ENCODE measurements at places on chromosomes 2 and 18.

DNA sequence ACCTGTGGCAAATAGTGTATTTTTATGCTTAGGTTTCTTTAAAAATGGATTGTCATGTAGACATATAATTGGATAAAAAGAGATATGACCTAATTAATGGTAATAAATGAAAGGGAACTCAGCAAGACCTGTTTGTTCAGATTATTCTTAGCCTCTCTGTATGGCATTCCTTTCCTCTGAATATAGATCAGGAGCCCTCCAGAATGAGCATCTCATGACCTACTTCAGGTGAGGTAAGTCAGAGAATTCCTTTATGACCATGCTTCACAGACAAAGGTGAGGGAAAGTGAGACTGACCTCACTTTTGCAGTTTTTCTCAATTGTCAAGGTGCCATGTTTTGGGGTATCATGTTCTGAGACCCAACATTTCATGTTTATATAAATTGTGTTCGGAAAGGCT, 1744.3 kb upstream of the PIK3C3 start:
- no peak for DNase-seq

DNA sequence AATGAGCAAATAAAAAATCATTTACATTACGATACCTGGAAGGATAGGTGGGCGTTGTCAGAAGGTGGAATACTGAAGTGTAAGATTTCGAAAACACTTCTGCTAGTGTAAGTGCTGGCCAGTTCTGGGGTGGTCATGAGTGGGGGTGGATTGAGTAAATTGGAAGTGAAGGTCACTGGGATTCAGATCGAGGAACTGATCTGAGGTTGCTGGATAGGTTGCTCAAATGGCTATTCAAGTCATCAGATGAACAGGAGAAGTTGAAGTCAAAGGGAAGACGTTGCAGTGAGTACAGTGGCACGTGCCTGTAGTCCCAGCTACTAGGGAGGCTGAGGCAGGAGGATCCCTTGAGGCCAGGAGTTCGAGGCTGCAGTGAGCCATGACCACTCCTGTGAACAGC, 95.7 kb downstream of the MALT1 start:
- no peak for DNase-seq

- no peak for DNase-seq
Observed at GRCh38 chr2:74414881-74415761, 6.3 kb downstream of the C2orf81 start.

- DNase-seq: no peak
Observed at GRCh38 chr2:183224948-183225347, 100.7 kb downstream of the NUP35 start.

DNA sequence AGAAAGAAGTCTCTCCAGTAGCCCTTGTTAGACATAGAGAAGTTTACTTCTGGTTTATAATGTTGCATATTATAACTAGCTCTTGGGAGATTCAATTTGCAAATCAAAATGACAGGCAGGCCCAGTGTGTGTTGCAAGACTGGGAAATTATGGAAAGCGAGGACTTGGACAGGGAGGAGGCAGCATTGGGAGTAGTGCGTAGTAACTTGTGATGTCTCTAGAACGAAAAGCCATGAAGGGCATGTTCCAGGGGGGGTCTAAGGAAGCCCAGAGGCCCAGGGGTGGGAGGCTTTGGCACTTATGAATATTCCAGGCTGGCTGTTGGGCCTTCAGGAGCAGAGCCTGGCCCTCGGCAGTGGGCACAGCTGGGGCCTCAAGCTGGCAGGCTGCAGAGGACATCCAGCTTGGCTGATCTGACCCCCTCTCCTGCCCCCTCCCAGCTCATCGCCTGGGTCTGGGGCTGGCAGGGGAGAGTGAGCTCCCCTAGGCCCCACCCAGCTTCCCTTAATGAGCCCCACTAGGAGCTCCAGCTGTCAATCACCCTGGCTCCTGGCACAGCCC, 55.3 kb upstream of the TCF7L1 start:
- DNase-seq: no peak

GRCh38 chr18:42475157-42475556, 520.1 kb downstream of the PIK3C3 start:
- DNase-seq: no peak

DNA sequence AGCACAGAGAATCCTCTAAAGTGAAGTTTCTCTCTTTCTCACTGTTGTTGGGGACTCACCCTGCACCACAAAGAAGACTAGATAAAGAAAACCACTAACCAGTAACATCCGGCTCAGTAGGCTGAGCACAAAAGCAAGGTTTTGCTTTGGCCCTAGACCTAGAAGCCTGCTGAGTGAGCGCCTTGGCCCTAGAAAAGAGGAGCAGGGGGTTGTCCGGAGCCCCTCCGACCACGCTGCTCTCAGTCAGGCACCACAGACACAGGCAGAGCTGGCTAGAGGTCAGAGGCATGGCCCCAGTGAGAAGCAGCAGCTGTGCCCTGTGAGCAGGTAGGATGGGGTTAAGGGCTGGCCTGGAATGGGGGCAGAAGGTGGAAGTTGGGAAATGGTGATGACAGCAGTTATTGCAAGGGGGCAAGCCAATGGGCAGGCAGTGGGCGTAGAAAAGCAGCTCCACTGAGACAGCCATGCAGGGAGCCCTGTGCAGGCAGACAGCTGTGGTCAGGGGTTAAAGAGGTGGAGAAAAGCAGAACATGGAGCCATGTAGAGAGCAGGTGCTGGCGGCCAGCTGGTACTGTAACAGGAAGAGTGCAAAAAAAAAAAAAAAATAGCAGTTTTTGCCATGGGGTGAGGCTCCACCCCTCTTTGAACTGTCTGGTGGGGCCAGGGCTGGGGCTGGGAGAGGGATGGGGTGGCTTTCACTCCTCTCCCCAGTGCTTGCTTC, 36.9 kb upstream of the SLC14A1 start:
- DNase-seq: peak; percentile 36

- no peak for DNase-seq
Observed at GRCh38 chr18:9055185-9055584, 47.3 kb upstream of the NDUFV2 start.

DNA sequence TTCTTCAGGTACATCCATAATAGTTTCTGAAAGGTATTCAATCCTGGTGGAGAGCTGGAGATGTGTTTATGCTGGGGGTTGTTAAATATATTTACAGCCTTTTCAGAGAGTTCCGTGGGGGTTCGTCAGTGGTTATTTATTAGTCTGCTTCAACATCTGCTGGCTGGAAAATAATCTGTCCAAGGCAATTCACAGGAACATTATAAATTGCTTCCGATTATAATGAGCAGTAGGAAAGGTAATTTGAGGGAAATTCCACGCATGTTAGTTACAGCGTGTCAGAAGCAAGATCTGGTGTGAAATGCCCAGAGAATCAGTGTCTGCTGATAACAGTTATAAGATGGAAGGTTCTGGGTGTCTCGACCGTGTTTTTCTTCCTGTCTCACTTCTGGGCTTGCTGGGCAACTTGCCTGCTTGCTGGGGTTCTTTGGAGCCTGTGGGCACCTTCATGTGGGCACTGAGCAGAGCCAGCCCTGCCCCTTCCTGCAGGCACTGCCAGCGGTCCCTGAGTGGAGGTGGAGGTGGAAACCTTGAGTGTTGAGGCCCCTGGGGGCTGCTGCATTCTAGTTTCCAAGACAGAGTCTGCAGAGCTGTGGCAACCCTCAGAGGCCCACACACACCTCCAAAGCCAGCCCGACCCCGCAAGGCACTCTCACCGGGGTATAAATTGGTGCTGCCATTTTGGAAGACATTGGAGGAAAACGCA, 185.7 kb downstream of the FAM210A start:
- no peak for DNase-seq

GRCh38 chr2:147546109-147546508, 298.7 kb upstream of the ACVR2A start:
- no peak for DNase-seq

DNA sequence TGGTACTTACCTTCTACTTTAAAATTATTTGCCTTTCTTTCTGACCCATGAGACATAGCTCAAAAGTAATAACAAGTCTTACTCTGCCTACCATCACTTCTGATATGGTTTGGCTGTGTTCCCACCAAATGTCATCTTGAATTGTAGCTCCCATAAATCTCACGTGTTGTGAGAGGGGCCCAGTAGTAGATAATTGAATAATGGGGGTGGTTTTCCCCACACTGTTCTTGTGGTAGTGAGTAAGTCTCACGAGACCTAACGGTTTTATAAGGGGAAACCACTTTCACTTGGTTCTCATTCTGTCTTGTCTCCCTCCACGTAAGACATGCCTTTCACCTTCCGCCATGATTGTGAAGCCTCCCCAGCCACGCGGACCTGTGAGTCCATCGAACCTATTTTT, 47.5 kb downstream of the GALNT3 start:
- DNase-seq: no peak

DNA sequence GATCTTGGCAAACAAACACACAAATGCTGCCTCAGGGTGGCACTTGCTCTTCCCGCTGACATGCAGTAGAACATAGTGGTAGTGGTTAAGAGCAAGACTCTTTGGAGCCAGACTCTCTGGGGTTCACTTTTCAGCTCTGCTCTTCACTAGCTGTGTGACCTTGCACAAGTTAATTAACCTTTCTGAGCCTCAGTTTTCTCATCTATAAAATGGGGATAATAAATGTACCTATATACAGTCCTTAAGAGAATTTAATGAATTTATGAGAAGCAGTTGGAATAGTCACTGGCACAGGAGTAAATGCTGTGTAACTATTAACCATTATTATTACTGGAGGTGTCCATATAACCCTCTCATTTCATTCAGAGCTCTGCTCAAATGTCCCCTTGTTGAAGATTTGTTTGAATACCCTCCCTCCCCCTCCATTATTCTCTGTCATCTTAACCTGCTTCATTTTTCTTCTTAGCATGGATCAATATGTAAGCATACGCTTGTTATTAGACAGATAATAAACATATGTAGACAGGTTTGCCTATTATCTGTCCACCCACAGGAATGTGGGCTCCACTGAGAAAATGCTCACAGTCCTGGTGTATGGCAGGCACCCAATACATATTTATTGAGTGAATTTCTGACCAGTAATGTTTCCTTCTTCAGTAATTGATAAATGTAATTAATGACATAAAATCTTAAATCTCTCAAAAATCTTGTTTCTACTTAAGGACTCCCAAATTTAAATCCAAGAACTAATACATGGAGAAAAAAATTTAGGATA, 64.5 kb downstream of the TSPYL6 start:
- no peak for DNase-seq

GRCh38 chr2:189337656-189338055, 103.6 kb upstream of the WDR75 start:
- DNase-seq: no peak

DNA sequence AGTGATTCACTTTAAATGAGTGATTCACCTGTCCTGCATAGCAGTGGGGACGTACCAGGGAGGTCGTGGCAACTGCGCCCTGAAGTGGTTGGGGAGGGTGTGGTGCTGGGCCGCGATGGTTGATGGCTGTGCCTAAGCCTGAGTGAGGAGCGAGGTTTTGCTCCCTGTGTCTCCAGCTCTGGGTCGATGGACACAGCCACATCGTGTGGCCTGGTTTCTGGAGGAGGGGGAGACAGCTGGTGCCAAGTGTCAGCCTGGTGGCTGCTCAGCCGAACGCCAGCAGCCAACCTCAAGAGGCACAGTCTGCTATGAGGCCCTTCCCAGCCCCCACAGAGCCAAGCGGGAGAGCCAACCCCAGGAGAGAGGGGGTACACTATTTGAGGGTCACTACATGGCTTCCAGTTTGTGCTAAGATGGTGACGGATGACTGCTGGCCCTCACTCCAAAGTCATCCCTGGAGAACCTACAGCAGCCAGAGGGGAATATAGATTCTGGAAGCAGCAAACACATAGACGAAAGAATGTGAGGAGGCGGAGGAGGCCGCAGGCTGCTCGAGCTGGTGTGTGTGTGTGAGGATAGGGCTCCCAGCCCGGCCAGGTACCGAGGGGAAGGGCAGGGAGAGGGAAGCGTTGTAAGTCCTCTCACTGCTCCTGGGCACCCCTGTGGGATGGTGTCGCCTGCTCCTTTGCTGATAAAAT, 58.6 kb upstream of the OTOF start:
- no peak for DNase-seq

DNA sequence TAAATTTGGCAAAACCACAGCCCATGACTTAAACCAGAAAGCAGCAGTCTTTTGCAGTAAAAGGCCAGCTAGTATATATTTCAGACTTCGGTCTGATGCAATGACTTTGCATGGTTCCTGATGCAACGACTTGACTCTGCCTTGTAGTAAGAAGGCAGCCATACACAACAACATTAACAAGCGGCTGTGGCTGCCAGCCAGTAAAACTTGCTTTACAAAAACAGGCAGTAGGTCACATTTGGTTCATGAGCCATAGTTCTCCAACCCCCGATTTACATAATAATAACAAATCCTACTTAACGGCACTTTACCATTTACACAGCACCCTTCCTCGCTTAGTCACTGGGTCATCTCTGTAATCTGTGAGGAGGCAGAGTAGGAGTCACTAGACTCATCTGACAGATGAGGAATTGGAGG, 410.3 kb downstream of the LRATD1 start:
- DNase-seq: no peak

DNA sequence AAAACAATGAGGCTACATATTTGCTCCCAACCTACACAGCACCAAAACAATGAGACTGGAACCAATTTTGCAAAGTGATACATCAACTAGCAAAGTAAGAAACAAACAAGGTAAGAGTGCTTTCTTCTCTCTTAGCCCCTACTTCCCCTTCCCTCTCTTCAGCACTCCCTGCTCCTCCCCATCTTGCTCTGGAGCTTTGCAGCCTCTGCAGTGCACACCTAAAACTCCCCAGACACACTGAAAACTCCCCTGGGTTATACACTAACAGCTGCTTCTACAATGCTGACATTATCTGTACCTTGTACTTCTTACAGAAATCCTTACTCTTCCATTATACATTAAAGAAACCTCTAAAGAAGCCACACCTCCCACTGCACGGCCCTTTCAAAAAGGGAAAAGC, 93.7 kb downstream of the RBMS1 start:
- DNase-seq: no peak

DNA sequence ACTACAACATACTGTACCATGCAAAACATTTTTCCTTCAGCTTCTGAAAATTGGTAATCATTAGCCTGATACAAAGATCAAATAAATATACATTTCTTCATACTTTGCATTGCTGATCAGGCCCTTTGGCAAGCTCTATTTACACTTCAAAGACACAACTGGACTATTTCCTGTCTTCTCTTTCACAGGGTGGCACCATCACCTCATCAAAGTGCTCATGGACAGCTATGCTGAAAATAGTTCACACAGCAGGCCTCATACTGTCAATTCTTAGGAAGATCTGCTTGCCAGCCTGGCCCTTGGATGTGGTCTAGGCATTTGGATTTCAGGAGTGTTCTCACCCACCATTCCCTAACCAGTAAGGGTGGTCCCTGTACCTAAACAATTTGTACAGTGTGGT, 33.9 kb downstream of the FBXO15 start:
- no peak for DNase-seq

GRCh38 chr2:239927424-239927981, 97.6 kb downstream of the NDUFA10 start:
- DNase-seq: peak; percentile 56

DNA sequence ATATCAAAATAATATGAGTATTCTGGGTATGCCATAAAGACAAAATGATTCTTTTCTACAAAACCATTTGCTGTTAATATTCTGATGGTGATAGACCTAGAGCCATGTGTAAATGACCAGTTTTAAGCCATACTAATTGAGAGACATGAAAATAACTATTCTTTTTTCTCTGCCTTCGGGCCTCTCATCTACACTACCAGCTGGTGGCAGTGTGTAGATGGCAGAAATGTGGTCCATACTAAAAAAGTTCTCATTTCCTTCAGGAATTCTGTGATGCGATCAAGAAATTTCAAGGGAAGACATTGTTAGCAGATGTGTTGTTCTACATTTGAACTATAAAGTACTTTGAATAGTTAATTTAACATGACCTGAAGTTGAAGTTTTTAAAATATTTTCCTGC, 485.2 kb downstream of the TRIB2 start:
- no peak for DNase-seq

Data from T-helper 9 cell (primary cell).